Activated T-cell treated with anti-CD3 and anti-CD28 coated beads, Interleukin-2, amount 50 U/mL, for 4 hours (primary cell): ENCODE measurements at places on chromosomes 7 and 10. TPM values are rescaled to one million over a fixed set of nuclear protein-coding genes. Genes with fewer than 3 reads are reported as not detected.

Gene SPDYE2B
- total RNA-seq = not detected

Gene MYO3A
- total RNA-seq = not detected

- no peak for DNase-seq
These were observed 238.7 kb downstream of the PLXNA4 start for GRCh38 chr7:132337450-132338080.

DNA sequence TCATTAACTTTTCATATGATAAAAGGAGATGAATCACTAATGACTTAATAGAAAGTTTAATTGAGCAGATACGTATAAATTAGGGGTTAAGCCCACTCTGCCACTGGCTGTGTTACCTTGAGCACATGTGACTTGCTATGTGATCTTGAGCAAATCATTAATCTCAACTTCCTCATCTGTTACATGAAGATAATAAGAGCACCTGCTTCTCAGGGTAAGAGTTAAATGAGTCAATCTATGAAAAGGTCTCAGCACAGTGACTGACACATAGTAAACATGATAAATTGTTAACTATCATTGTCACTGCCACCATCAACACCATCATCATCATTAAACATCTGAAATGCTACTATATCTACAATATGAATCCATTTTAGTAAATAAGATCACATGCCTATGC, 110.8 kb downstream of the TPK1 start:
- DNase-seq = no peak

Gene CCDC172
- not detected for total RNA-seq

DNA sequence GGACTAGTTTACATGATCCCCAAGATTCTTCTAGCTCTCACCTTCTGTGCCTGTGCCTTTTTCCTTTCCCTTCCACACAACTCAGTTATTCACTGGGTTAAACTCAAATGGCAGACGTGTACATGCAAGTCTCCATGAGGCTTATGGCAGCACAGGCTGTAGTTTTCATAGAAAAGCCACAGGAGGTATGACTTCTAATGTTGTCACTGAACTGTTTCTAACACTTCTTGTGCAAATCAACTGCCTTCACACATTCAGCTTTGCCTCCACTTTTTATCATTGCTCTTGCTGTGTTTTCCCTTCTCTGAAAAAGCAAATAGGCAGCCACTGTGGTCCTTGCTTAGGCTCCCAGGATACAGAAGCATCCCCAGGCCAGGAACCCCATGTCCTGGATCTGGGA, 5.3 kb upstream of the GIMAP5 start:
- DNase-seq = no peak

GRCh38 chr10:47059606-47060311, 148.5 kb downstream of the PTPN20 start:
- no peak for DNase-seq

DNA sequence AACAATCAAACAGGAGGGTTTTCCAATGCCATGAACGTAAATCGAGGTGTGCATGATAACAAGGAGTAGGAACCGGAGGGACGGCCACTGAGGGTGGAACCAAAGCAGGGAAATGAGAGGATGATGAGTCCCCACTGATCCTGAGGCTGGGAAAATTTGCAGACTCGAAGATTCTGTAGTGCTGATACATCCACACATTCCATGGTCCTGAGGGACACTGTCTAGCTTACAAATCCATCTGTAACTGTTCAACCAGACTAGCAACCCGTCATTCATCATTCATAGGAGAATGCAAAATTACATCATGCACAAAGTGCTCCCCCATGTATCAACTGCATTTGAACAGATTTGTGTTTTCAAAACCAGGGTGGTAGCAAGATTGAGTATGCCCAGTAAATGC, 189.7 kb downstream of the PTPRN2 start:
- no peak for DNase-seq

- DNase-seq = peak; percentile 63
These were observed 13.5 kb upstream of the BAMBI start for GRCh38 chr10:28663576-28664368.

Gene MNX1
- total RNA-seq = not detected

Gene SCIN
- total RNA-seq = not detected

DNA sequence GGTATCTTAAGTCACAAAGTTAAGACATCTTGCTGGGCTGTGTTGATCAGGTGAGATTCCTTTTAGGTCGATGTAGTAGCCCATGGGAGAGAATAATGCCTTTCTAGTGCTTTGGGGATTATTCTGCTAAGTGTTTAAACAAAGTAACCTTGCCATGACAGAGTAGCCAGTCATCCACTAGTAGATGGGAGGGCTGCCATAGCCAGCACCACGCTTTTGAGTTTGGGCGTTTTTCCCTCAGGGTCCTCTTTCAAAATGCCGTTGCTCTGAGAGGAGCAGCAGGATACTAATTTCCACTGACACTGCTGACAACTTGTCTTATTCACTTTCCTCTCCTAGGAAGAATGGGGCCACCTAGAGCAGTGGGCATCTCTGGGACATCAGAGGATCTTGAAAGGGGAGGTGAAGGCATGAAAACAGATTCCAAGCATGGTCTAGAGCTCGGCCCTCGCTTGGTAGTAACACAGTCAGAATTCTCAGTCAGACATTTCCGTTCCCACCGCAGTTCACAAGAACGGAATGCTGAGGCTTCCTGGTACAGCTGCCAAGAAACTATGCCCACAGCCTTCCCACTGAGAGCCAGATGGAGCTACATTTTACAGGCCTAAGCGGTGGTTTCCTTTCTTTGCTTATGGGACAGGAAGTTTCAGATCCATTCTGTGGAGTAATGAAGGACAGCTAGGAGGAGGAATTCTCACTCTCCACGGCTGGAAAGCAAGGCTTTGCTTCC, 15.3 kb upstream of the RSU1 start:
- no peak for DNase-seq

DNA sequence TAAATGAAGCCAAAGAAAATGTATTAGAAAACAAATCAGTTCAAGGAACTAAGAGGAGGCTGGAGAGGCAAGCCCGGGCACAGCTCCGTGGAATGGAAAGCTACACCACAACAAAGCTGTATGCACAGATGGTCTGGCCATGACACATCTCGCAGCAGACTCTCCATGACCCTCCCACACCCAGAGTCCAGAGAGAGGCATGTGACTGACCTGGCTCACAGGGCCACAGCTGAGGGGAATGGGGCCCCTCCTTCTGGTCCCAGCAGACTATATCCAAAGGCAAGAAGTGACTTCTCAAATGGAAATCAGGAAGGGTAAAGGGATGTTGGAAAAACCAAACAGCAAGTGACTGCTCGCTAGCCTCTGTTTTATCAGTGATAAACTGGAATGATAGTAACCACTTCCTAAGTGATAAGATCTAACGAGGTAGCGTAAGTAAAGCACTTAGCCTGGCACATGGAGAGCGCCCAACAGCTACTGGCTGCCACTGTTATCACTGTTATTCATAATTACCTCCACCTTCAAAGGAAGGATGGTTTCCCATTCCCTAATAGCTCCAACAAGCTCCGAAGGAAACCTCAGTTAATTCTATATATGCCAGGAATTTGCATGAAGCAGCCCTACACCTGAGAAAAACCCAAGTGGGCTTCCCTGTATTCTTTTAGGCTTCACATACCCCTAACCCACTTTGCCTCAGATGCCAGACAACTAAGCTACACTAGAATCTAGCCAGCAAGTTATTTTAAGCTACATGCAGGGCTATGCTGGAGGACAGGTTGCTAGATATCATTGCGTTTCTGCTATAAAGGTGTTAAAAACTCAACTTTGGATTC, 8.4 kb downstream of the OSBPL3 start:
- DNase-seq = no peak

Gene H2BK1
- total RNA-seq = not detected

Gene CYP2E1
- total RNA-seq = 1.1 TPM

- DNase-seq = peak; percentile 58
These were observed 31.6 kb upstream of the LEP start for GRCh38 chr7:128209229-128210035.

Gene HOXA10
- 0.14 TPM for total RNA-seq
